ENCODE measurements at places on chromosomes 2 and 18.

DNA sequence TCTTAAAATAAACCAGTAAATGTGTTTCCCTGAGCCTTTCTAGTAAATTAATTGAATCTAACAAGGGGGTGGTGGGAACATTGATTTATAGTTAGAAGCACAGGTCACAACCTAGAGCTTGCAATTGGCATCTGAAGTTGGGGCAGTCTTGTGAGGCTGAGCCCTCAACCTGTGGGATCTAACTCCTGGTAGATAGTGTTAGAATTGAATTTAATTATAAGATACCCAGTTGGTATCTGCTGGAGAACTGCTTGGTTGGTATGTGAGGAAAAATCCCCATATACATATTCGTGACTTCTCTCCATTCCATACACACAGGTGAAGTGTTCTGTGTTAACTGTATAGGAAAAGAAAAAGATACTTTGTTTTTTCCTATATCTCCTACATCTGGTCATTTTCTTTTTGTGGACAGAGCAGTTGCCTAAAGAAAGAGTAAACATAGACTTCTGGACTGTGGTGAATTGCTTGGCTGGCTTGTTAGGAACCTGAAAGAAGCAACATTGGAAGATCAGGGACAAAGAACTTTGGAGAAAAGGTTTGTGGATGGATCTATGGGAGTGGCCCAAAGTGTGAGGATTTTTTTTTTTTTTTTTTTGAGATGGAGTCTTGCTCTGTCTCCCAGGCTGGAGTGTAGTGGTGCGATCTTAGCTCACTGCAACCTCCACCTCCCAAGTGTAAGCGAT, 36.7 kb downstream of the THNSL2 start:
- no peak for DNase-seq

DNA sequence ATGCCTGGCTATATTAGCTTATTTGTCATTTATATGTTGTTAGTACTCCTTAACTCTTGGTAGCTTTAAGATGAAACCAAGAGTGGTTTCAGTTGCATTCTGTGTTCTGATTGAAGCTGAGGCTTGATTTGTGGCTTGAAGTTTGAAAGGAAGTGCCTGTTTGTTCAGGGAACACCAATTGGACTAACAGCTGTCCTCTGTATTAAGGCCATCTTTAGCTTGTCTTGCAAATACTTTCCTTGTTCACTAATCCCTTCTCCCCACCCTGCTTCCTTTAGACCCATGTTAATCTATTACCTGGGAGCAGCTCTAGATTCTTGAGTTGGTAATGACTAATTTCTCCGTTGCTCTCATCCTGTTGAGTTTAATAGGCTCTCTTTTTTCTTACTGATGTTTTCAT, 13.4 kb downstream of the ITGA6 start:
- DNase-seq = no peak

DNA sequence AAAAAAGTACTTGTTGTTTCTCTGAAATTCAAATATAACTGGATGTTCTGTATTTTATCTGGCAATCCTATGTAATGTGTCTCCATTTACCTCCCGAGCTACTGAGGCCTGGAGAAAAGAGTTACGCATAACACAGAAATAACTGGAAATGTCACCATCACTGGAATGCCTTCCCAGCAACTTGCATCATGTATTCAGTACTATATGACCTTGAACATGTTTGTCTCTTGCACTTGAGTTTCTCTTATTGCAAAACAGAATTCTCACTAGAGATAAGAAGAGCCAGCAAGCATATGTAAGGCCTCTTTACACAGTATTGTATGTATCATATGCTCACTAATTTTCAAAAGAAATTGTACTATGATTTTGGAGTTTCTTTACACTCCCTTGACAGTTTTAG, 99.6 kb upstream of the CTAGE1 start:
- no peak for DNase-seq

DNA sequence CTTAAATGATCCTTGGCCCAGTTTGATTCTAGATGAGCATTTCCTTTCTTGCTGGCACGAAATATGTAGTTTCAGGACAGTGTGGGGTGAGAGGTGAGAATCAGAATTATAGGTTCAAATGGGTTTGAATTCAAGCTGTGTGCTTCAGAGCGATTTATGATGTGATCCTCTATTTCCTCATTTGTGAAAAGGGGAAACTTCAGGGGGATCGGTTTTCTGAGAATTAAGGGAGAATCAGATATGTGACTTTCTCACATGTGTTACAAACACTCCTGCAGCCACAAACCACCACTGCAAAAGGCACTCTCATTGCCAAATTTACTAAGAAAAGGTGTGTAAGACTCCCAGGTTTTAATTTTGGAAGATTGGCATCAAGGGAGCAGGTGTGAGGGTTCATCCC, 24.4 kb downstream of the HK2 start:
- no peak for DNase-seq

GRCh38 chr2:239098288-239098970, 250.5 kb downstream of the TWIST2 start:
- no peak for DNase-seq

GRCh38 chr2:120758181-120759144, 22.8 kb downstream of the GLI2 start:
- DNase-seq = no peak

GRCh38 chr18:22488554-22488953, 70.8 kb upstream of the CTAGE1 start:
- no peak for DNase-seq
